ENCODE measurements at places on chromosomes 4 and X.

DNA sequence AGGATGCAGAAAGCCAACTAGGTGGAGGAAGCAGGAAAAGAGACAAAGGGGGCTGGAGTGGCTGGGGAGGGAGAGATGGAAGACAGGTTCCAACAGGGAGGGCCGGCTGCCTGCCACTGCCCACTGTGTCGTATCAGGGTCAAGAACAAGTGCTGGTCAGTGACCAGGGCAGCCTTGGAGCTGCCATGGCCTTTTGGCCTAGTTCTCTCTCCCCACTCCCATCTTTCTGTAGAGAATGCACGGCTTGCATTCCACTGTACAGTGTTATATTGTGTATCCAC, 11.9 kb downstream of the L1CAM start:
- no peak for DNase-seq

DNA sequence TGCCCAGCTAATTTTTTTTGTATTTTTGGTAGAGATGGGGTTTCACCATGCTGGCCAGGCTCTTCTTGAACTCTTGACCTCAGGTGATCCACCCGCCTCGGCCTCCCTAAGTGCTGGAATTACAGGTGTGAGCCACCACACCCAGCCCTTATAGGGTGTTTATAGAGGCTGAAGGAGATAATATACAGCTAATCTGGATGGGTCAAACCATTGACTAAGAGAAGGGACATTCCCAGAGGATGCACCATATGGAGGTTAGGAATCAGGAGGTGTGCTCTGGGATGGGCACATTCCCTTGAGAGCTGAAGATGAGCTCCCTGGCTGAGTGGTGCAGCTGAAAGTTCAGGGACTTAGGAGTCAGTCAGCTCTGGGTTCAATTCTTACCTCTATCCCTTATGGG, 68.3 kb upstream of the SHISA3 start:
- no peak for DNase-seq

DNA sequence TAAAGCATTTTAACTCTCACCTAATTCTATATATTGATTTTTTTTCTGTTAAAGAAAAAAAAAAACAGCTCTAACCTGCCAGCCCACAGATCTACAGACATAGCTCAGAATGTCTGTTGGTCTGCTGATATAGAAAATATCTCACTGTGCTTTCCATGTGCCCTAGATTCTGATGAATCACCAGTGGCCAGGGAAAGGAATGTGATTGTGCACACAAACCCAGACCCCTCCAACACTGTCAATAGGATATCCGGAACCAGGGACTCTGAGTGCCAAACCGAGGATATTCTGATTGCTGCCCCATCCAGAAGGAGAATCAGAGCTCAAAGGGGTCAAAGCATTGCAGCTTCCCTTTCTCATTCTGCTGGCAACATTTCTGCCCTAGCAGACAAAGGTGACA, 12.1 kb upstream of the SCML1 start:
- DNase-seq = no peak

DNA sequence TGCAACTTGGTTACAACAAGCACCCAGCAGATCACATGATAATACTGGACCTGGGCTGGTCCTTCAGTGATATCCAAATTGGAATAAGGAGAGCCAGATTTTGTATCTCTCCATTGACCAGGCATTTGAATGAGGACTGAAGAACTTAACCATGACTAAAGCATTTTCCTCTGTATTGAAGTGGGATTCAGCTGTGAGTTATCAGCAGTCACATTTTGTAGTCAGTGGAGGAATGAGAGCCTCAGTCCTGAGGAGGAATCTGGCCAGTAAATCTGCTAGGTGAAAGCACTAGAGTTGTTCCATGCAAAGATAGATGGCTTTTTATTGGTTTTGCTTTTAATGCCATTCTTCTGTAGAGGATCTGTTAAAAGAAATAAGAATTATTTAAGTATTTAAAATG, 1506.0 kb downstream of the PCDH7 start:
- no peak for DNase-seq

DNA sequence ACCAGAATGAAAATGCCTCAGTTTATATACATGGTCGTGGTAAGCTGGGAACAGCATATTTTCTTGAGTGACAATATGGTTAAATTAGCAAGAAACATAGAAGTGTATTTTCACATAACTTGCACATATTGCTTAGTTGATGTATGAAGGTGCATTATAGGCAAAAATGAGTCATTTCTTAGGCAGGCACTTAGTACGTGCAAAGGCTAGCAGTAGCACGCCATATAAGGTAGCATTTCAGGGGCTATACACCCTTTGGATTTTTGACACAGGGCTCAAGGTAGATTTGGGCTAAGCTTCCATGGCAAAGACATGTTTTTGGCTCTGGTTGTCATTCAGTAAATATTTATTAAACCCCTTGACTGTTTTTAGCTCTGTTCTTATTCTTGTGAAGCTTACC, 33.1 kb downstream of the PCDH7 start:
- no peak for DNase-seq

GRCh38 chrX:31440546-31440945, 368.7 kb upstream of the FTHL17 start:
- no peak for DNase-seq

Measured in stimulated activated CD4-positive, alpha-beta T cell treated with anti-CD3 and anti-CD28 coated beads, Interleukin-4, amount 100 ng/mL, for 24 hours (primary cell).